ENCODE measurements at places on chromosomes 13 and 19. TPM values are rescaled to one million over a fixed set of nuclear protein-coding genes. Genes with fewer than 3 reads are reported as not detected.

DNA sequence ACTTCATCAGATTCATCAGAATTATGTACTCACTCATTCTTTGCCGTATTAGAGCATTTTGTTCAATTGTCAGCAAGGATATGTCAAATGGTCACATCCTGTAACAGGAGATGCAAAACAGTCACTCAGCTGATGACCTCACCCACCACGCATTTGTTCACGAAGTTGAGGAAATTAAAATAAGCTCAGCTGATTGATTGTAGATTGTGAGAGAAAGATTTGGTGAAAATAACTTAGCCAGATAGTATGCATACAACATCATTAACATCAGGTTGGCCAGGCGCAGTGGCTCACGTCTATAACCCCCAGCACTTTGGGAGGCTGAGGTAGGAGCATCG is 22.6 kb upstream of the CDC16 start:
- no peak overlapping the region for H3K27ac ChIP-seq
- peaks cover 11% of the 10 kb centered on the region for H3K27me3 ChIP-seq
- H3K36me3 ChIP-seq, result no peaks in the 10 kb centered on the region
- no peak overlapping the region for H3K4me3 ChIP-seq
- DNase-seq, result no peak

DNA sequence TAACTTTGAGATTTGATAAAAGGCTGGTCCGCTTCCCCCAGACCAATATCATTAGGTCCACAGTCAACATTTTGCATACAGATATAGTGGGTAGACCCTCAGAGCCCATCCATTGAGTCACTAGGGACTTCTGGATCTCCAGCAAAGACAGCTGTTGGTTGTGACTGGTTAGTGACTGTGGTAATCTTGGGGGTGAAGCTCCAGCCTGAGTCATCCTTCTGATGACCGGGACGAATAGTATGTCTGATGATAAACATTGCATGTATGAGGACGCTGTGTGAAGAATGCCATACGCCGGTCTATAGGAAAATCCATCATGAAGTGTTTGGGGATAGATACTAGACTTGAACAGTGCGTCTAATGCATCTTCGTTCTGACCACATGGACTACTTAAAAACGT is 307.0 kb downstream of the UQCRFS1 start:
- no peak overlapping the region for H3K4me3 ChIP-seq
- H3K27ac ChIP-seq, result no peak overlapping the region

- H3K27me3 ChIP-seq, result no peaks in the 10 kb centered on the region
- no peak overlapping the region for H3K4me3 ChIP-seq
- H3K36me3 ChIP-seq, result no peaks in the 10 kb centered on the region
- H3K27ac ChIP-seq, result no peak overlapping the region
- H3K4me1 ChIP-seq, result no peaks in the 10 kb centered on the region
- no peak for DNase-seq
These were observed 179.9 kb downstream of the IRS2 start for GRCh38 chr13:109606520-109606919.

Gene ACER1
- total RNA-seq, result not detected

Gene ERFL
- 0.84 TPM for total RNA-seq

All from progenitor cell of endocrine pancreas (in vitro differentiated cells).